ENCODE measurements at places on chromosomes 16 and 17.

- no peak for DNase-seq
Measured at GRCh38 chr16:27491894-27492587, 57.7 kb downstream of the GTF3C1 start.

- DNase-seq = peak; percentile 75
Measured at GRCh38 chr17:82213251-82214011, 789 bp upstream of the CCDC57 start.

GRCh38 chr16:51549836-51550235, 398.8 kb upstream of the SALL1 start:
- peak; percentile 79 for DNase-seq

DNA sequence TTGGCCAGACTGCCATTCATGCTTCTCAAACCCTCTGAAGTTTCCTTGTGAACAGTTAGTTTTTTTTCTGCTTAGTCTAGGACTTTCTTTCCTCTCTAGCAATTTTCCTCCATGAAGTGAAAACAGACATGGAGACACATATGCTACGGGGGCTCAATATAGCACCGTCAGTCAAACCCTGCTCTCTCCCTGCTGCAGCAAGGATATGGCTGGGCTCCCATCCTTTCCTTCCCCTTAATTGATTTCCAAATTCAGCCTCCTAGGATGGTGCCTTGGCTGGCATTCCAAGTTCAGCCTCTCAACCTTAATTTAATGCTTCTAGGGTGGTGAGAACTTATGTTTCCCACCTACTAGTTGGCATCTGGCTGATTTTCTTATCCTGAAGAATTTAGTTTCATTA, 436.7 kb downstream of the NPIPA7 start:
- no peak for DNase-seq

DNA sequence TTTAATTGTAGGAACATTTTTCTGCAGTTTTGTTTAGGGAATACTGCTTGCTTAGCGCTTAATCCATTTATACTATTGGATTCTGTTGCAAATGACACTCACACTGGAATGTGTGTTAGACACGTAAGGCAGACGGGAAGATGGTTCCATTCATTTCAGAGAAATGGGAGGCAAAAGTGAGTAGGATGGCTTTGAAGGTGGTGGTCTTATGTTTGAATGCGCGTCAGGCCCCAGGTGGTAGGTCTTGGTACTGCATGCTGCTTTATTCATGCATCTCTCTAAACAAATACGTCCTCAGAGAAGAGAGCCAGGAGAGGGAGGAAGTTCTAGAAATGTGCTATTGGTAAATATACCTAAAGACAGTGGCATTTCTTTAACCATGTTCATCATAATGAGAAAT, 997.6 kb upstream of the RBFOX1 start:
- DNase-seq = no peak

DNA sequence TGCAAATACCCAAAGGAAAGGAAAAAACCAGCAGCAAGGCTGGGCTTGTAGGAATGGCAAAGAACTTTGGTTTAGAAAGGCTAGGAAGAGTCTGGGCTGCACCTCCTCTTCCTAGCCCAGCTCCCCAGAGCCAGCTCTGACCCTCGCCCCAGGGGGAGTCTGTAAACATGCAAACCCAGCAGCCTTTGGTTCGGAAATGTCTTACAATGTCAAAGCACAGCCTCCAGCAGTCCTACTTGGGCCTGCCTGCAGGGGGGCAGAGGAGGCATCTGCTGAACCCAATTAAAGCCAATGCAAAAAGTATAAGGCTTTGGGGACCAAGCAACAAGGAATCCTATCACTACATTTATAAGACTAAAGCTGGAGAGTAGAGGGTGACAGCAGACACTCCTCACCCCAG, 5.0 kb upstream of the FTSJ3 start:
- DNase-seq = no peak

- DNase-seq = no peak
Measured at GRCh38 chr17:74530831-74531150, 484 bp downstream of the CD300LB start.

DNA sequence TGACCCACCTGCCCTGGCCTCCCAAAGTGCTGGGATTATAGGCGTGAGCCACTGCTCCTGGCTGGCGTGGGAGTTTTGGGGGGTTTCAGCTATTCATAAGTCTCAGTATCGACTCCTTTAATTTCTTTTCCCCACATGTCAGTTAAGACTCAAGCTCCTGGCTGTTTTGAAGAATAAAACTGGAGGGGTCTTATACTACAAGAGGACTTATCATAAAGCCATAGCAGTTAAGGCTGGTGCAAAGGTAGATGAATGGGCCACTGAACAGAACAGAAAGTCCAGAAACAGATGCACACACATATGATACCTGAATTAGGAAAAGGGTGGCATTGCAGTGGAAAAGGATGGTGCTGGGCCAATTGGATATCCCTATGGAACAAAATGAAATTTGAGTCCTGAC, 47.4 kb downstream of the TBX4 start:
- no peak for DNase-seq

- no peak for DNase-seq
Measured at GRCh38 chr16:50204453-50205108, 51.5 kb downstream of the TENT4B start.

DNA sequence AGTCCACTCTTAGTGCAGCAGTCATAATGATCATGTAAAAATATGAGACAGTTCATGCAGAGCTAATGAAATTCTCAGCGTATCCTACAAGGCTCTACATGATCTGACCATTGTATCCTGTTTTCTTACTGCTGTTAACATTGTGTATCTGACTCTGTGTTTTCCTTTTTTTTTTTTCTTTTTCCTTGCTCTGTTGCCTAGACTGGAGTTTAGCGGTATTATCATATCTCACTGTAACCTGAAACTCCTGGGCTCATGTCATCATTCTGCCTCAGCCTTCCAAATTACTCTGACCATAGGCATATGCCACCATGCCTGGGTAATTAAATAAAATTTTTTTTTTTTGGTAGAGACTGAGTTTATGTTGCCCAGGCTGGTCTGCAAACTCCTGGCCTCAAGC, 12.1 kb downstream of the DUS2 start:
- no peak for DNase-seq

DNA sequence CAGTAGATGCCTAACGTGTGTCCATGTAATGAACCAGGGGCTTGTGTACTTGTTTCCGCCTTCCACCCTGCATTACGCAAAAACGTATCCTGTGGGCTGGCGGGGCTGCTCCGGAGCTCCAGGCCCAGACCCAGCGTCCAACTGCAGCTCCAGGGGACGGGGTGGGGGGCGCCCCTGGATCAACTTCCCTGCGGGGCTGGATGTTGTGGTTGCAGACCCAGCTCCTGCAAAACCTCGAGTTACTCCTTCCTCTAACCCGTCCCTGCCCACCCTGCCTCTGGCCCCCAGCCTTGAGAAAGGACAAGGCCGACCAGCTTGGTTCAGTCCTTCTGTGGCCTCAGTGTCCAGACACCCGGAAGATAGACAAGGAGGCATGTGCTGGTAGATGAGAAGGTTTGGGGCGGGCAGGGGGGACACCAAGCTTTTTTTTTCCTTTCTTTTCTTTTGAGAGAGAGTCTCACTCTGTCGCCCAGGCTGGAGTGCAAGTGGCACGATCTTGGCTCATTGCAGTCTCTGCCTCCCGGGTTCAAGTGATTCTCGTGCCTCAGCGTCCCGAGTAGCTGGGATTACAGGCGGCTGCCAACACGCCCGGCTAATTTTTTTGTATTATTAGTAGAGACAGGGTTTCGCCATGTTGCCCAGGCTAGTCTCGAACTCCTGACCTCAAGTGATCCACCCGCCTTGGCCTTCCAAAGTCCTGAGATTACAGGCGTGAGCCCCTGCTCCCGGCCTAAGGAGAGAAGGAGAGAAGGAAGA, 731 bp upstream of the EXOC7 start:
- no peak for DNase-seq

GRCh38 chr17:42852351-42852750, 1.4 kb downstream of the AOC3 start:
- no peak for DNase-seq

DNA sequence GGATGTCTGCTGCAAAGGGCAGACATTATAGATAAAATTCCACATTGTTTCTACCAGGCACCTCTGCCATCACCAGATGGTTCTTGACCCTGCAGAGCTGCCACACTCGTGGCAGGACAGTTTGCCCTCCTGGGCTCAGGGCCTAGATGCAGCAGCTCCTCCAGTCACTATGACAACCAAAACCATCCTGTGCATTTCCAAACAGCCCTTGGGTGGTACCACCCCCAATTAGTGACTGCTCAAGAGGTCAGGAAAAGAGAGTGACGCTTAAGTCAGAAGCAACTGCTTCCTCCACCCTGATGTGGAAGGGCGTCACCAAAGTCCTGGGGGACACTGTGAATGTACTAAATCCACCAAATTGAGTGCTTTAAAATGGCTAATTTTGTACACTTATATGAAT, 109.2 kb downstream of the C16orf95 start:
- no peak for DNase-seq

GRCh38 chr17:74968361-74968780, 4.2 kb downstream of the HID1 start:
- no peak for DNase-seq
